ENCODE measurements at places on chromosomes 7 and 10.

- no peak for DNase-seq
Observed at GRCh38 chr7:13115157-13115772, 427.8 kb downstream of the ARL4A start.

DNA sequence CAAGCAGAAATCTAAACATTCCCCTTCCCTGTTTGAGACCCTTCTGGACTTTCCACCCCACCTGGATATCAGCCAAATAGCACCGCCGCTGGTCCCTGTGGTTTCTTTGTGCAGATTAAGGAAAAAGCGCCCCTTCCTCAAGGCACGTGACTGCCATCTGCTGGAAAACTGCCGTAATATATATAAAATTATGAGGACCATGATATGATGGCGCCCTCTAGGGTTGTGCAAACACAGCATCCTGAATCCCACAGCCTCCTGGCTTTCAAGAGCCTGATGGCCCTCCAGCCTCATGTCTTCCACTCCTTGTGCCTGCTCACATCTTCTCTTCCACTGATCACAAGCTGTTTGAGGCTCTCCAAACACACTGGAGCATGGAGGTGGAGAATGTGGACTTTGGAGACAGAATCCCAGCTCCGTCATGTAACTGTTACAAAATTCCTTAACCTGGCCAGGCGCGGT, 121.3 kb downstream of the MYL10 start:
- DNase-seq, result peak; percentile 40

GRCh38 chr7:158646766-158647474, 57.7 kb downstream of the NCAPG2 start:
- no peak for DNase-seq

DNA sequence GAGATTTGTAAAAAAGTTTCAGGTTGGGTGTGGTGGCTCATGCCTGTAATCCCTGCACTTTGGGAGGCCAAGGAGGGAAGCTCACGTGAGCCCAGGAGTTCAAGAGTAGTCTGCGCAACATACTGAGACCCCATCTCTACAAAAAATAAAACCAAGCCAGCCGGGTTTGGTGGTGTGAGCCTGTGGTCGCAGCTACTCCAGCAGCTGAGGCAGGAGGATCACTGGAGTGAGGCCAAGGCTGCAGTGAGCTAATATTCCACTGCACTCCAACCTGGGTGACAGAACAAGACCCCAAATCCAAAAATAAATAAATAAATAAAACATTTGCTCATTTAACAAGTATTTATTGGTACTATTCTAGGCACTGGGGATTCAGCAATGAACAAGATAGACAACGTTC, 1.5 kb upstream of the CHCHD1 start:
- no peak for DNase-seq

DNA sequence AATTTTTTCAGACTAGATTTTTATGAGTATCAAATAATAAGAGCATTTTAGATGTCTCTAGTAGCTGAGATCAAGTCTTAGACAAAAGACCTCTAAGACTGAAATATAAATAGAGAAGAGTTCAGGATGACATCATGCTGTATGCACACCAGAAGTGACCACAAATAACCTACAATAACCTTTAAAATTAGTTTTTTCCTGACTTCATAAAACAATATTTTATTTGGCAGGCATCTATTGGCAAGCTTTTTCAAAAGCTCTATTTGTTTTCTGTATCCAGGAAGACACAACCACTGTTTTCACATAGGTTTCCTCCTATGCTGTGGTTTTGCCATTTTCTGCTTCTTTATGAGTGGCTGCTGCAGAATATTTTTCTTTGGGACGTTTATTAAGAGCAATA, 359.1 kb downstream of the CRPPA start:
- no peak for DNase-seq

DNA sequence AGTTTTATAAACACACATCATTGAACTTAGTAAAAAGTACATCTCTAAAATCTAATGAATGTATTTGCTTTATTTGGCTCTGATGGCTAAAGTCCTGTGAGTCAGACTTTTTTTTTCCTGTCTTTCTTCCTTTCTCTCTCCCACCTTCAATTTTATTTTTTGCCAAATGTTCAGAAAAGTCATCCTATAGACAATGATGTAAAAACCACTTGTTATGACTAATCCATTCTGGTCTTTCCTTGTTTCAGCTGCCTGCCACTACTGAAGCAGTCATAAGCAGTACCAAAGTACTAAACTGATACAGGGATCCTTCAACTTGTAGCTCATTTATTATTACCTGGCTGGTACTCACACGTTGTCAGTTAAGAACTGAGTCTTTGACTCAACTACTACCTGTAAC, 23.9 kb downstream of the HECTD2 start:
- DNase-seq, result no peak

DNA sequence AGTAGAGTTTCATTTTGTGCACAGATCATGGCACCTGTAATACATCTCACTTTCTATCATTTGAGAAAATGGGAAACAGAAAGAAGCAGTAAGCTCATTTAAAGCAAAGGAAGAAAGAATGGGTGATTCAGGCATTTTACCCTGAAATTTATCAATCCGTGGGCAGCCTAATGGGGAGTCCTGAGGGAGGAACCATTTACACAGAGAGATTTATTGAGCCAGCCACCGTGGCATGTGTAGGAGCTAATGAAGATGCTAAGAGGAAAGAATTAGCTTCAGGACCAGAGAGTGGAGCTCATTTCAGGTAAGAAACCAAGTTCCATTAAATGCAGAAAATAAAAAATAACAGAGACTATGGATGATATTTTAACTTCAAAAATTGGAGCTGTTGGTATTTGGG, 443.4 kb upstream of the COBL start:
- DNase-seq, result no peak

DNA sequence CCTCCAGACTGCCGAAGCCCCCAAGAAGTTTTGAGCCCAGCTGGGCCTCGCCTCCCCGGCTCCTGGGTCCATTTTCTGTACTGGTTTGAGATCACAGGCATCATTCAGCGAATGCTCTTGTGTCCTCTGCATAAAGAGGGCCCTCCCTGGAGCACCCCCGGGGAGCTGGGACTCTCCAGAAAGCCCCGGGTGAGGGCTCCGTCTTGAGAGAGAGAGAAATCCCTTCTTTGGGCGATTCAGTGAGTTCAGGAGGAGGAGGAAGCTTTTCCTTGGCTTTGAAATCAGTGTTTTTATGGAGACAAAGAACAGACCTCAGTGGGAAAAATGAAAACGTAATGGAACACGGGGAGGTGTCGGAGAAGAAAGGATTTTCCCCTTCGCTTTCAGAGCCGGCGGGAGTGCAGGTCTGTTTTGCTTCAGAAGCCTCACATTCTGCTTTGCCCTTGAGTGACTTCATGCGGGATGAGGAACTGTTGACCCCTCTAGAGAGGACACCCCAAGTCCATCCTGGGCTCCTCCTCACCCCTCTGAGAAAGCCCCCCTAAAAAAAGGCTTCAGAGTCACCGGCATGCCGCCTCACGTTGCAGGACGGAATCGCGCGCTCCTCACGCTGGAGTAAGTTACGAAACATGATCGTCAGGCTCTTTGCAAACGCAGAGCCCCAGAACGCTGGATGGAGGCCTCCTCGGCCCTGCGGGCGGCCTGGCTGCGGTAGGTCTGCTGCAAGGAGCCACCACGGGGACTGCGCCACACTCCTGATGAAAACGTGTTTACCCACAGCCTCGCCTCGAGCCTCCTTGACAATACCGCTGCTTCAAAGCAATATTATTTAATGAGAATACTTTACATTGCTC, 8.5 kb upstream of the AP5Z1 start:
- DNase-seq, result no peak

- DNase-seq, result no peak
Observed at GRCh38 chr10:70845256-70845655, 29.5 kb downstream of the SGPL1 start.

DNA sequence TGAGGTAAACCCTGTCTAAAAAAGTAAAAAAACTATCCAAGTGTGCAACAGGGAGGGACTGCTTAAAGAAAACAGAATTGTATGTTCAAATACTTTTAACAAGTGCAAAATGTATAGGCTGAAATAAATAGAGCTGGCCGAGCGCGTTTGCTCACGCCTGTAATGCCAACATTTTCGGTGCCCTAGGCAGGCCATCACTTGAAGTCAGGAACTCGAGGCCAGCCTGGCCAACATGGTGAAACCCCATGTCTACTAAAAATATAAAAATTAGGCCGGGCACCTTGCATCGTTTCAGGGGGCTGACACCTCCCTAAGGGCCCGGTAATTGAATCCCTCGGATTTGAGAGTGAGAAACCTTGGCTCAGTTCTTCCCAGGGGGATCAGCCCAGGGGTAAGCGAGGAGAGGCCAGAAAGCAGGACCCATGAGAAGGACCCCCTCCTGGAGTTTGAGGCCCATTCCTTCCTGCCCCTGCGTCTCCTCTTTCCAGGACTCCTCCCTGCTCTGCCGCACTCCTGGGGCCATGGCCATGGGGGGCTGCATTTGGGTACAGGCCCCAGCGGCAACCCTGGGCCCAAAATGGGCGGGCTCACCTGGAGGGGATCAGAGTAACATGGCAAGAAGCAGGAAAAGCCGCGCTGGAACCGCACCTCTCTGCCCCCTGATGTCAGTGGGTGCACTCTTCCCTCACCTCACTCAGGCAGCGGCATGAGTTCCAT, 75.5 kb upstream of the TMEM248 start:
- no peak for DNase-seq
